Stomach (tissue), 19 donors: ENCODE measurements at places on chromosomes 1 and 21. TPM values are rescaled to one million over a fixed set of nuclear protein-coding genes. Genes with fewer than 3 reads are reported as not detected.

Gene OR2T29
- total RNA-seq: not detected

Gene RNU1-3
- 9,966 TPM for total RNA-seq

DNA sequence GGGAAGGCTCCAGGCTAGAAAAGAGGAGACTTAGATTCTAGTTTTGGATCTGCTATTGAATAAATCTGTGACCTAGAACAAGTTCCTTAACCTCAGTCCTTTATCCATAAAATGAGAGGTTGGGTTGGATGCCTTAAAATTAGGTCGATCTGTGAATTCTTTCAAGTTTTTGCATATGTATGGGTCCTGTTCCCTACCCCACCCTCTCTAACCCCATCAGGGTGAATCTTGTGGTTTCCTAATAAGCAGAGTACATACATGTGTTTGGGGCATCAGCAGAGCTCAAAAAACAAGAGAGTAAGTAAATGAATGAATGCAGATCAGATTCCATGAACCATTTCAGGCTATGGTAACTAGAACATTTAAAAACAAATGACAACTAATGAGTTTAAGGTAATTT is 6.2 kb downstream of the SPRR4 start:
- H3K27me3 ChIP-seq: no peaks in the 10 kb centered on the region
- no peaks in the 10 kb centered on the region for H3K4me1 ChIP-seq
- no peak for DNase-seq
- H3K36me3 ChIP-seq: no peaks in the 10 kb centered on the region
- no peak overlapping the region for H3K4me3 ChIP-seq

DNA sequence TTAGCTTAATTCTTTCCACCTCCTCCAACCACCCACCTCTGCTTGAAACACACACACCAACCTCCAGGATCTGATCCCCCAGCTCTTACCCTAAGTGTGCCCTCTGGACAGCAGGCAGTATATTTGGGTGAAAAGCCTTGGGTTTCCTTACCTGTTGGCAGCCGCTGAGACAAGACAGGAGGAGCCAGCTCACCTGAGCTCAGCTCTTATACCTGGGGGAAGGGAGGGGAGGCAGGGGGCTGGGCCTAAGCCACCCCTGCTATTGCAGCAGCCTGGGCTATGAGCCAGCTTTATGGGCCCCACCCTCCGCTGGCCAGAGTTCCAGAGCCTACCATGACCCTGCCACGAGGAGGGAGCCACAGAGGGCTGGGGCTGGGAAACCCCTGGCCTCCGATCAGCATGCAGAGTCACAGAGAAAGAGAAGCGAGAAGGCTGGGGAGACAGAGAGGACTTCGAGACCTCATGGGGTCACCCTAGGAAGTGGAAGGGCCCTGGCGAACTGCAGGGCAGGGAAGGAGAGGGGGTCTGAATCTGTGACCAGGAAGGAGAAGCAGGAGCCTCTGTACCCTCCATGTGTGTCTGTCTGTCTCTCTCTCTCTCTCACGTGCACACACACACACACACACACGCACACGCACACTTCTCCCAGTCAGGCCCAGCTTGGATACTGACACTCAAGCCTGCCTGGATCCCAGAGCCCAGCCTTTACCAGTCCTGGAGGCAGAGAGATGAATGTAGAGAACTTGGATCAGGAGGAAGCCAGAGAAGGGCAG is at the start of gene S100A14:
S100A14 (minus strand) TSS at position 182 of the 773 bp plus-strand sequence. CDS start 467 bp downstream, outside the sequence.
- DNase-seq: peak; percentile 94
- H3K36me3 ChIP-seq: peaks cover 10% of the 10 kb centered on the region
- peak within 1 kb of the TSS; percentile 89 for H3K27ac ChIP-seq
- peak within 1 kb of the TSS; percentile 43 for H3K4me3 ChIP-seq

DNA sequence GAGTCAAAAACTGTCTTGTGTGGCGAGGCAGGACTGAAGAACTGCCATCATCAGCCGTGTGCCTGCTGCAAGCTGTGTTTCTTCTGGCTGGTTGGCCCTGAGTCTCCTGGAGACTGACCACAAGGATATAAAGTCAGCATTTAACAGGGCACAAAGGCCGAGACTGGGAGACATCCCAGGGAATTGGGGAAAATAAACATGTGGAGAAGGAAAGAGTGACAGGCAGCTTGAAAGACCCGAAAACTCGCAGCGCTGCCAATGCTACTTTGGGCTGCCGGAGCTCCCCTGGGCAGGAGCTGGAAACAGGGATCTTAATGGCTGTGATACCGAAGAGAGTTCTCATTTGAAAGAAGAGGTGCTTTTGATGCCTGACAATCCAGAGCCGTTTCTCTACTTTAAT is 125.3 kb upstream of the HMGB4 start:
- H3K27ac ChIP-seq: no peak overlapping the region
- H3K36me3 ChIP-seq: no peaks in the 10 kb centered on the region
- H3K27me3 ChIP-seq: peaks cover 5% of the 10 kb centered on the region
- no peak overlapping the region for H3K4me3 ChIP-seq
- DNase-seq: no peak
- H3K4me1 ChIP-seq: no peaks in the 10 kb centered on the region

- no peaks in the 10 kb centered on the region for H3K4me1 ChIP-seq
- H3K27me3 ChIP-seq: no peaks in the 10 kb centered on the region
- no peak overlapping the region for H3K27ac ChIP-seq
- H3K36me3 ChIP-seq: no peaks in the 10 kb centered on the region
- peak; percentile 9 for DNase-seq
Measured at GRCh38 chr1:170204121-170204520, 58.4 kb downstream of the NTMT2 start.

DNA sequence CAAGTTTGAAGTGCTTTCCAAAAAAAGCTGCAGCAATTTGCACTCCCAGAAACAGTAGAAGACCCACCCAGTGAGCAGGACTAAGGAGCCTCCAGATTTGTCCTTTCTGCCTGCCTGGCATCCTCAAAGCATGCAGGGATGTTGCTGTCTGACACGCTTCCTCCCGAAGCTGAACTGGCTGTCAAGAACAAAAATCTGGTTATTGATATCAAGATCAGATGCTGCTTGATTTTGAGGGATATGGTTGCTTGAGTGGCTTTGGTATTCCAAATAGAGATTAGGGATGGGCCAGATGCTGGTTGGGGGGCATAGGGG is 143.3 kb downstream of the MRPS6 start:
- H3K27me3 ChIP-seq: no peaks in the 10 kb centered on the region
- H3K4me1 ChIP-seq: peaks cover 3% of the 10 kb centered on the region
- no peak for DNase-seq
- no peaks in the 10 kb centered on the region for H3K36me3 ChIP-seq
- no peak overlapping the region for H3K4me3 ChIP-seq
